ENCODE measurements at places on chromosomes 2 and 18. TPM values are rescaled to one million over a fixed set of nuclear protein-coding genes. Genes with fewer than 3 reads are reported as not detected.

KCNK3 gene
- 1.1 TPM for total RNA-seq

REG3A gene
- total RNA-seq: not detected

SH2D6 gene
- not detected for total RNA-seq

KCNG2 gene
- total RNA-seq: 0.12 TPM

ASTL gene
- total RNA-seq: not detected

All from smooth muscle cell of the coronary artery (primary cell).